ENCODE measurements at places on chromosomes 2 and 18. TPM values are rescaled to one million over a fixed set of nuclear protein-coding genes. Genes with fewer than 3 reads are reported as not detected.
A peak's percentile ranks its signal among the peaks of the same experiment; 100 is the strongest.

LDLRAD4 gene
- total RNA-seq, result 30.4 TPM

- DNase-seq, result no peak
- H3K36me3 ChIP-seq, result no peaks in the 10 kb centered on the region
- no peak overlapping the region for H3K27ac ChIP-seq
- H3K27me3 ChIP-seq, result no peaks in the 10 kb centered on the region
Observed at GRCh38 chr2:235026649-235027557, 75.1 kb downstream of the SH3BP4 start.

DNAJC5G gene
- not detected for total RNA-seq

GRCh38 chr2:59005836-59006615 lies 764.9 kb upstream of the FANCL start:
- no peaks in the 10 kb centered on the region for H3K4me1 ChIP-seq
- H3K27ac ChIP-seq, result no peak overlapping the region
- DNase-seq, result no peak
- H3K36me3 ChIP-seq, result no peaks in the 10 kb centered on the region
- no peak overlapping the region for H3K4me3 ChIP-seq

GRCh38 chr18:2150566-2150965 lies 420.7 kb downstream of the METTL4 start:
- H3K4me3 ChIP-seq, result no peak overlapping the region
- no peaks in the 10 kb centered on the region for H3K36me3 ChIP-seq
- H3K27me3 ChIP-seq, result no peaks in the 10 kb centered on the region

- no peaks in the 10 kb centered on the region for H3K36me3 ChIP-seq
- no peak for DNase-seq
- H3K27ac ChIP-seq, result no peak overlapping the region
- no peaks in the 10 kb centered on the region for H3K4me1 ChIP-seq
Observed at GRCh38 chr2:200695191-200695590, 109.4 kb downstream of the AOX1 start.

GRCh38 chr2:81853341-81853740 lies 1548.8 kb upstream of the LRRTM1 start:
- H3K4me1 ChIP-seq, result no peaks in the 10 kb centered on the region
- H3K36me3 ChIP-seq, result no peaks in the 10 kb centered on the region
- no peak overlapping the region for H3K27ac ChIP-seq
- H3K4me3 ChIP-seq, result no peak overlapping the region

DNA sequence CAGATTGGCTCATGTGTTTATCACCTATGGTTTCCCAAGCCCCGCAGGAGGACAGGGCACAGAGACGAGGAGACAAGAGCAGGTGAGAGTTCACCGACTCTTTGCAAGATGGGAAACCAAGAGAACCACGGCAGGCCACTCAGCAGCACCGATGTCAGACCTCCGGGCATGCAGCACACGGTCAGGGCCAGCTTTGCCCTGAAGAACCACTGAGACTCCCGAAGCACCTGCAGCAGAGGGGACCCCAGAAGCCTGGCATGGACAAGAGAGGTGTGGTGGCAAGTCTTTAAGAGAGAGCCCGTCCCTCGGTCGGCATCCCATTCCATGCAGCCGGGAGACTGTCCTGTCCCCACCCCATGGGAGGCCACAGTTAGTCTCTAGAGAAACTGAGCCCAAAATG lies 36.6 kb upstream of the TAF1B start:
- DNase-seq, result no peak
- no peaks in the 10 kb centered on the region for H3K4me1 ChIP-seq
- no peaks in the 10 kb centered on the region for H3K36me3 ChIP-seq
- H3K27me3 ChIP-seq, result no peaks in the 10 kb centered on the region
- H3K4me3 ChIP-seq, result no peak overlapping the region
- no peak overlapping the region for H3K27ac ChIP-seq

DNA sequence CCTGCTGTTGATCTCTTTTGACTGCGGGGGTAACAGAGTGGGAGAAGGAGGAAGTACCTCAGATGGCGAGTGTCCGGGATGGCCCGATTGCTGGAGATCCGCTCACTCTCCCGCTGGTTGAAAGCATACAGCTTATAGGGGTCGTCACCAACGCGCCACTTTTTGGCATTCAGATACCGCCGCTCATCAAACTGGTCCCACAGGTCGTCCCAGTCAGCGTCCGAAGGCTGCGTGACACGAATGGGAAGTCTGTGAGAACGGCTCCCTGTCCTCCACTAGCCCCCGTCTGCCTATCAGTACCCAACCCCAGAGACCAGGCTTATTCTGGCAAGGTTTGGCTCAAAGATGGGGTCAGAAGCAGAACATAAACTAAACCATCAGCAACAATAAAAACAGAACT lies 145.5 kb downstream of the GALNT14 start:
- H3K27me3 ChIP-seq, result no peaks in the 10 kb centered on the region
- H3K4me1 ChIP-seq, result no peaks in the 10 kb centered on the region
- no peak for DNase-seq
- H3K27ac ChIP-seq, result no peak overlapping the region

- no peaks in the 10 kb centered on the region for H3K4me1 ChIP-seq
- H3K27me3 ChIP-seq, result no peaks in the 10 kb centered on the region
- DNase-seq, result no peak
- no peak overlapping the region for H3K27ac ChIP-seq
- H3K36me3 ChIP-seq, result no peaks in the 10 kb centered on the region
Observed at GRCh38 chr2:234702731-234703225, 205.9 kb upstream of the ARL4C start.

EMILIN1 gene
- total RNA-seq, result 0.89 TPM

DNA sequence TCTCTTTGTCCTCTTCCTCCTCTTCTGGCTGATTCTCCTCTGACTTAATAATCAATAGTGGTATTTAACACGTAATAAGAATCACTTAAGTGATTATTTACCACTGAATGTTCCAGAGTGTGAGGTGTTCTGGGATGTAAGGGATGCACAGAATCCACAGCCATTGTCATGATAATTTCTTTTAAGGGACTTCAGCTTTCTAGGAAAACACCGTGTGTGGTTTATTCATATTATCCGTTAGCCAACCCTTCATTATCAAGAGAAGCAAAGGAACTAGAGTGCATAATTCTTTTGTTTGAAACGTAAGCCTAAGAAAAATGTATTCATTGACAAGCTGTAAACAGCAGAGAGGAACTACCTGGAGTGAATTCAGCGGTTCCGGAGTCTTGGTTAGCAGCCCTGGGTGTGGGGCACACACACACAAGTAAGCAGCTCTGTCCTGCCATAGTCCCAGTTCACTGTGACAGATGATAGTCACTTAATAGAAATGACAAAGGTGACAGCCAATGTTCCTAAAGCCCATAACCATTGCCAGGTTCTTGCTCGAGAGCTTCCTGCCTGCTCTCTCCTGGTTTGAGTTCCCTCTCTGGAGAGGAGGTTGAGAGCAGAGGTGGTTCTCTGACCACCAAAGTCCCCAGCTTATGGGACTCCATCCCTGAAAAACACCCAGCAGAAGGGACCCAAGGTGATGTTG lies 101.9 kb downstream of the ACOXL start:
- H3K27ac ChIP-seq, result no peak overlapping the region
- no peaks in the 10 kb centered on the region for H3K27me3 ChIP-seq
- no peaks in the 10 kb centered on the region for H3K4me1 ChIP-seq
- no peak for DNase-seq

- DNase-seq, result no peak
- H3K27ac ChIP-seq, result no peak overlapping the region
- no peaks in the 10 kb centered on the region for H3K4me1 ChIP-seq
Observed at GRCh38 chr18:30405038-30405437, 637.5 kb downstream of the DSC3 start.

- H3K36me3 ChIP-seq, result no peaks in the 10 kb centered on the region
- no peak overlapping the region for H3K27ac ChIP-seq
- no peaks in the 10 kb centered on the region for H3K4me1 ChIP-seq
- DNase-seq, result no peak
- no peaks in the 10 kb centered on the region for H3K27me3 ChIP-seq
Observed at GRCh38 chr2:203097735-203098134, 83.1 kb downstream of the NBEAL1 start.

DNA sequence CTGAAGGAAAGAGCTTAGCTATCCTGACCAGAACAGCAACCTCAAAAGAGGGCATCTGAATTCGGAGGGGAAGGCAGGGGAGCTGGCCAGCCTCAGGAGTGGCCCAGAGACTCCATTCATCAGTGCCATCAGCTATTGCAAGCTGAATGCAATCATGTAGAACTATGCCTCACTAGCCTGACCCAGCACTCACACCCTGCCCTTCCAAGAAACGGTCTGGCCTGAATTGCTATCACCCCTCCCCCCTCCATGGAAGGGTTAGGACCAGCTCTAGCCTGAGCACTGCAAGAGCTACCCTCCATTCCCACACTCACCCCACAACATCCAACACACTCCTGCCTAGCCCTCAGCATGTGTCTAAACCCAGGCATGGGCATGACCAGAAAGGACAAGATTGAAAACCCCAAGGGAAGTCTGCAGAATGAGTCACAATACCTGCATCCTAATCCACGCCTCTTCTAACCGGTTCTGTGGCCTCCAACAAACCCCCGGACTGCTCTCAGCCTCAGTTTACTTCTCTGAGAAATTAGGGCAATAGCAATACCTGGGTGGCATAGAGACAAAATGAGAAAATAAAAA lies 120.3 kb downstream of the BCL11A start:
- no peaks in the 10 kb centered on the region for H3K4me1 ChIP-seq
- no peak overlapping the region for H3K4me3 ChIP-seq
- H3K27me3 ChIP-seq, result no peaks in the 10 kb centered on the region
- H3K27ac ChIP-seq, result no peak overlapping the region
- H3K36me3 ChIP-seq, result no peaks in the 10 kb centered on the region

- no peaks in the 10 kb centered on the region for H3K36me3 ChIP-seq
- no peak overlapping the region for H3K4me3 ChIP-seq
- H3K27me3 ChIP-seq, result no peaks in the 10 kb centered on the region
- no peaks in the 10 kb centered on the region for H3K4me1 ChIP-seq
- H3K27ac ChIP-seq, result no peak overlapping the region
Observed at GRCh38 chr2:204321910-204322751, 223.1 kb upstream of the PARD3B start.

- peak overlapping the region; percentile 6 for H3K27ac ChIP-seq
- no peak overlapping the region for H3K4me3 ChIP-seq
- no peak for DNase-seq
- H3K27me3 ChIP-seq, result no peaks in the 10 kb centered on the region
- H3K36me3 ChIP-seq, result no peaks in the 10 kb centered on the region
Observed at GRCh38 chr2:33209976-33210375, 263.2 kb downstream of the LTBP1 start.

- H3K36me3 ChIP-seq, result no peaks in the 10 kb centered on the region
- H3K4me1 ChIP-seq, result no peaks in the 10 kb centered on the region
- DNase-seq, result no peak
- H3K4me3 ChIP-seq, result no peak overlapping the region
- no peaks in the 10 kb centered on the region for H3K27me3 ChIP-seq
Observed at GRCh38 chr2:137367361-137367760, 596.9 kb upstream of the HNMT start.

PDCL3 gene
- 54.1 TPM for total RNA-seq

DNA sequence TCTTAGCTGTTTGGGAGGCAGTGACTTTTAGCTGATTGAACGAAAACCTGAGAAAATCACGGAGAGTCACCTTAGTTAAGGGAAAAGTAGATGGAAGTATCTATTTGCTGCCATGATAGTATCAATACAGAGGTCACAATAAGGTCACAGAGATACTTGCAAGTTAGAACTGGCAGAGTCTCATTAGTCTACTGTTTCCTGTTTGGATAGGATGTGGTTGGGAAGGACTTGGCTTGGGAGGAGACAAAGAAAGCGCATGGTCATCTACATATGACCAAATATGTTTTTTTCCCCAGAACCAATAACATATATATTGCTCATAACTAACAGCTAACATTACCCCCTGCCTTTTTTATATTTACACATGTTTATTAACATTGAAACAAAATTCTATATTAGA lies 78.4 kb upstream of the AQP4 start:
- no peak for DNase-seq
- H3K36me3 ChIP-seq, result no peaks in the 10 kb centered on the region
- H3K4me1 ChIP-seq, result no peaks in the 10 kb centered on the region
- H3K4me3 ChIP-seq, result no peak overlapping the region
